Fibroblast of lung (primary cell): ENCODE measurements at places on chromosomes 3 and 15. TPM values are rescaled to one million over a fixed set of nuclear protein-coding genes. Genes with fewer than 3 reads are reported as not detected.

Gene PCYT1A
- 42.4 and 73.8 TPM in 2 replicates for total RNA-seq

- no peak for DNase-seq
- no peaks in the 10 kb centered on the region for H3K27me3 ChIP-seq
- no peaks in the 10 kb centered on the region for H3K36me3 ChIP-seq
- peaks cover 26% of the 10 kb centered on the region for H3K4me1 ChIP-seq
- H3K27ac ChIP-seq: peak overlapping the region; percentile 30
- no peak overlapping the region for H3K4me3 ChIP-seq
Measured at GRCh38 chr3:107208796-107209195, 168.4 kb upstream of the CCDC54 start.

Gene RAD51
- total RNA-seq: 0.77 and 1.3 TPM in 2 replicates

Gene FES
- 23.4 and 31.2 TPM in 2 replicates for total RNA-seq

- no peak overlapping the region for H3K27ac ChIP-seq
- no peak overlapping the region for H3K4me3 ChIP-seq
- DNase-seq: peak; percentile 53
- H3K4me1 ChIP-seq: peaks cover 11% of the 10 kb centered on the region
Measured at GRCh38 chr15:66994927-66995656, 70.3 kb upstream of the SMAD3 start.

DNA sequence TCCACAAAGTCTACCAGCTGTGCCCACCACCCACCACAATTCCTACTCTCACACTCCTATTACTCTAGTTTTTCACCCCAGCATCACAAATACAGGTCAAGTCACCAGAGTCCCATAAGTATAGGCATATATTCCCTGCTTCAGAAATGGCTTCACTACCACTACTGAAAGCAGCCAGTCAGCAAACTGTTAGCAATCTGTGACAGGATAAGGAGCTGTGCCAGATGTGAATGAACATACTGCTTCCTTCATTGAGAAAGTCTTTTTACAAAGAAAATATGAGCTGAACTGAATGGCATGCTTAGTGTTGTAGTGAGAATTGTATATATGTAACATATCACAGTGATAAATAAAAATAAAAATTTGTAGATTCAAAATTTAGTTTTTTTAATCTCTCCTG, 76.8 kb downstream of the C3orf85 start:
- no peak for DNase-seq
- no peaks in the 10 kb centered on the region for H3K4me1 ChIP-seq
- no peaks in the 10 kb centered on the region for H3K36me3 ChIP-seq
- H3K27me3 ChIP-seq: no peaks in the 10 kb centered on the region
- H3K4me3 ChIP-seq: no peak overlapping the region

DNA sequence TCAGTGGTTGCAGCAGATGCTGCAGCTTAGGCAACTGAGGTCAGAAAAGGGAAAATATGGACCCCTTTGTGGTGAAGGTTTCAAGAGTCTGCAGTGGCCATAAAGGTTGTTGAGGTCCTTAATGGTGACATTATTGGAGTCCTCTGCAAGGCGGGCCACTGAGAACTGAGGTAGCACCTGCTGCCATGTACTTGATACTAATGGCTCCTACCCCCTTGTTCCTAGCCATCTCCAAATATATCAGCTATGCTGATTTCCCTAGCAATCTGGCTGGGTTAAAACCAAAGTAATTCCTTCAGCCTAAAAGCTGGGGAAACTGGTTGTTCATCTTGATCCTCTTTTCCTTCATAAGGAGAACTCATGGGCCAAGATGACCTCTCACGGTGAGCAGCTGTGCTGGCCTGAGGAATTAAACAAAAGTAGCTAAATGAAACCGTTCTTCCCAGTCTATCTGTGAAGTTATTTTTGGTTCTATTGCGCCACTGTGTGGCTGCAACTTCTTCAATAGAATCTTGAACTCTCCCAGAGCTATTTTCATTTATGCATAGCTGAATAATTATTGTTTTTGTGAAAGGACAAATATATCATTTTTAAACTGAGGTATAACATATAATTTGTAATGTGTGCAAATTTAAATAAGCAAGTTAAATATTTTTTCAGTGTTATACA, 76.1 kb upstream of the PLSCR4 start:
- no peaks in the 10 kb centered on the region for H3K27me3 ChIP-seq
- no peaks in the 10 kb centered on the region for H3K36me3 ChIP-seq
- peak; percentile 85 for DNase-seq
- no peak overlapping the region for H3K27ac ChIP-seq
- H3K4me3 ChIP-seq: no peak overlapping the region
- H3K4me1 ChIP-seq: no peaks in the 10 kb centered on the region

GRCh38 chr3:39346785-39347585, 17.5 kb downstream of the CCR8 start:
- no peak for DNase-seq
- H3K36me3 ChIP-seq: no peaks in the 10 kb centered on the region
- H3K4me3 ChIP-seq: no peak overlapping the region
- no peaks in the 10 kb centered on the region for H3K4me1 ChIP-seq
- H3K27ac ChIP-seq: no peak overlapping the region
- H3K27me3 ChIP-seq: no peaks in the 10 kb centered on the region

Gene MNS1
- 1.8 and 2.1 TPM in 2 replicates for total RNA-seq
